ENCODE measurements at places on chromosomes 11 and 22.

- DNase-seq: no peak
Measured at GRCh38 chr11:95584180-95584579, 205.4 kb downstream of the FAM76B start.

- no peak for DNase-seq
Measured at GRCh38 chr22:25930788-25931310, 188.9 kb downstream of the MYO18B start.

DNA sequence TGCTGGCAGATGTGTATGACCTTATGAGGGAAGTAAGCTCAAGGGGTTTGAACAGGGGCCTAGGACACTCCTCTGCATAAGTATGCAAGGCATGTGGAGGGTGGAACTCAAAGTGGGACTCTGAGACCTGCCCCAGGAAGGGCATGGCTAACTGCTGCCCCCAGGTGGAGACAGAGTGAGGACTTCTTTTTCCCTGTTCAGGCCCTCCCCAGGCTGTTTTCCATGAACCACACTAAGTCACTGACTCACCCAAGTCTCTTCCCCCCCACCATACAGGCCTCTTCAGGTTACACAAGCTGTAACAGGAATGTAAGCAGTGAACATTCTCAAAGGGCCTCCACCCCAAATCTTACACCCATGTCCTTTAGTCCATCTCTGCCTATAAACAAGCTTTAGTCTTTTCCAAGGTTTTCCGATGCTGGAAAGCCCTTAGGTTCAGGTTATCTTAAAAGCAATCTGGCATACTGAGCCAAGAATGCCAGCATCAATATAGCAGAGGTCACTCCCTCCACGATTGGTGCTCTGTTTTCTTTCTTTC is 13.1 kb downstream of the EEF1G start:
- DNase-seq: peak; percentile 93

DNA sequence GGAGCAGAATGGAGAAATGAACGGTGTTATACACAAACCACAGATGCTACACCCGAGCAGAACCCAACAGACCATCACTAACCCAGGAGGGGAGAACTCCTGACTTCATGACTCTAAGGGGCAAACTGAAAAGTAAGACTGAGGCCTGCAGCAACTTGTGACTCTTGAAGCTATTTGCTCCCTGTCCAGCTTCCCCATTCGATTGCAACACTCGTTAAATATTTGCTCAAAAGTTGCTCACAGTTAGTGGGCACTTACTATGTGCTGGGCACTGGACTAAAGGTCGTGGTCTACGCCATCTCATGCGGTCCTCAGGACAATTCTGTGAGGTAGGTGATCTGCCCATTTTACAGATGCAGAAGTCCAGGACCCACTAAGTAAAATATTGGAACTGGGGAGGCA is 9.5 kb upstream of the ADA2 start:
- DNase-seq: no peak

GRCh38 chr22:42919199-42919598 is 62.1 kb upstream of the ARFGAP3 start:
- no peak for DNase-seq
